ENCODE measurements at places on chromosomes 2 and 18.

- no peak for DNase-seq
Observed at GRCh38 chr18:26545335-26546123, 2.8 kb downstream of the KCTD1 start.

DNA sequence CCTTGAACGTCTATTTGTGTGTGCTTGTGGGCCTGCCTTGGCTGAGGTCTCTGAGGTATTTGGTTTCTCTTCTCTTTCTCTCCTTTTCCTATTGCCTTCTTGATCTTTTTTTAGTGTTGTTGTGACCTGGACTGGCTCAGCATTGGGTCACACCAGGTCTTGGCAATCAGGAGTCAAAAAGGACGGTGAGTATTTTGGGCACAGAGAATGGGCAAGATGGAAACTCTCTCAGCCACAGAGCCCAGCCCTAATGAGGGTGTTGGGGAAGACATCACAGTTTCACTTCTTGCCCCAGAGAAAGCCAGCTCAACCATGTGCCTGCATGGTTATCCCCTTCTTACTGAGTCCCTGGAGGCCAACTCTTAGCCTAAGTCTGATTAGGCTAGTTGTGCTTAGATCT, 13.7 kb upstream of the INO80C start:
- no peak for DNase-seq

- DNase-seq, result no peak
Observed at GRCh38 chr2:24626131-24626530, 135.1 kb downstream of the NCOA1 start.

GRCh38 chr18:317618-318017, 49.8 kb upstream of the THOC1 start:
- no peak for DNase-seq

DNA sequence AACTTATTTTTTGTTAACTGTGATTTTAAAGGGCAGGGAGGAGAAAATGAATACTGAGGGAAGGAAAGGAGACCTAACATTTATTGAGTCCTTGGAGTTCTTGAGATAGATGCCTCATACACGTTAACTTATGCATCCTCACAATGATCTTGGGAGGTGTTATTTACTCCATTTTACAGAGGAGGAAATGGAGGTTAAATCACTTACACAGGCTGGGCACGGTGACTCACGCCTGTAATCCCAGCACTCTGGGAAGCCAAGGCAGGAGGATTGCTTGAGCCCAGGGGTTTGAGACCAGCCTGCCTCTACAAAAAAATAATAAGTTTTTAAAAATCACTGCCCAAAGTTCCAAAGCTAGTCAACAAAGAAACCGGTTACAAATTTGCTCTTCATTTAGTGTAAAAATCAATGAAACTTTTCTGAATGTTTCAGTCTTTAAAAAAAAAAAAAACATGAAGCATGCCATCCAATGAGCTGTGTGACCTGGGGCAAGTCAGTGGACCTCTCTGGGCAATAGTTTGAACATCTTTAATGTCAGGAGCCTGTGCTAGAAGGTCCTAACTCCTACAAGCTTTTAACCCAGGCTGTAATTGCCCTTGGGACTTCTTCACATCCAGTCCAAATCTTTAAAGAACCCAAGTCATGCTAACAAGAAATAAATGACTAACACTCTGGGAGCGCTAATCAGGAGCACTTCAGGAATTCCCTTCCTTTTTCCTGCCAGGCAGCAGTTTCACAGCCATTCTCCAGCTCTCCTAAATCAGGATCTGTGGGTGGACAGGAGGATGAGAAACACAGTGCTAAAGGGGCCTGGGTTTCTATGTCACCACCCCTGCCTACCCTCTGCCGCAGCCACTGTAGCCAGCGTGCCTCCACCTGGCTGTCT, 176.4 kb downstream of the TMEM247 start:
- DNase-seq, result no peak

GRCh38 chr2:157891643-157892041, 15.5 kb upstream of the ACVR1 start:
- DNase-seq, result no peak

GRCh38 chr2:106306387-106306786, 112.3 kb upstream of the UXS1 start:
- no peak for DNase-seq

DNA sequence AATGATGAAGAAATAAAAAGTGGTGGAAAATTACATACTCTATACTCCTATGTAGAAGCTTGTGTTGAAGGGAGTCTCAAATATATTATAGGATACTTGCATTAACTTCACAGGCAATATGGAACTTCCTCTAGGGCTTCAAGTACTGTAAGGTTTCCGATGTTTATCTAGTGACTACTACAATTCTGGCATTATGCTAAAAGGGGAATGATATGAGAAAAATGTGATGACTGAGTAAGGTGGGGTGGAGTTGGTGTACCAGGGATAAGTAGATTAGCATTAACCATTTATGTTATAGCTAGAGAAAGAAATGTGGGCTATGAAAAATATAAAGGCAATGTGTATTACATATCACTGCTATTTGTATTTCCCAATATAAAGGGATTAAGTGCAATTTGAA, 229.5 kb downstream of the DCC start:
- DNase-seq, result no peak

Measured in stimulated activated CD8-positive, alpha-beta memory T cell treated with anti-CD3 and anti-CD28 coated beads, Interleukin-4, amount 100 ng/mL, for 4 hours (primary cell).